Stimulated activated CD4-positive, alpha-beta T cell treated with anti-CD3 and anti-CD28 coated beads, Interleukin-1b, Interleukin-23, amount 100 ng/mL, for 24 hours (primary cell): ENCODE measurements at places on chromosomes 6 and 20.

GRCh38 chr6:18390476-18390875 lies 3.3 kb downstream of the RNF144B start:
- no peak for DNase-seq

- no peak for DNase-seq
These were observed 34.9 kb downstream of the ANGPT4 start for GRCh38 chr20:881051-881782.

DNA sequence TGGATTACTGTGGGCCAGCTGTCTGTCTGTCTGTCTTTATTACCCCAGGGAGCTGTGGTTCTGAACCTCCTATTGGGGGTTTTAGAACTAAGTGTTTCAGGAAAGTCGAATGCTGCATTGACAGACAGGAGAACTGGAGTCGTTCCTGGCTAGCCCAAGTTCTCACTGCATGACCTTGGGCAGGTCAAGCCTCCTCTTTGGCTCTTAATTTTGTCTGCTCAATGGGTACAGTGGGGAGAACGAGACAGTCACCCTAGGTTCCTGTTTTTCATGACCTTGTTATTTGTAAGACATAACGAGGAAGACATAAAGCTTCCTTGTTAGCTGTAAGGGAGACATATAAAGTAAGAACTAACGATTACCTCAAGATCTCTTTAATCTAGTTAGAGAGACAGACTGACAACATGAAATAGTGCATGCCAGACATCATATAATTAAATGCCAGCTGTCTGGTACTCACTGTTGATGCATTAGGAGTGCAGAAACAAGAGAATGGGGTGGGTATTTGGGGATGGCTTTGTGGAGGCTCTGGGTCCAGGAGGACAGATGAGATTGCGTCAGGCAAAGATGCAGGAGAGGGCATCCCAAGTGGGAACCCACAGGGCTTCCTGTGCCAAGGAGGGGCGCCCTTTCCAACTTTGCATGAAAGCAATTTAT lies 3.7 kb upstream of the CCDC167 start:
- DNase-seq, result no peak

GRCh38 chr6:158219228-158219627 lies 51.1 kb downstream of the GTF2H5 start:
- DNase-seq, result no peak

DNA sequence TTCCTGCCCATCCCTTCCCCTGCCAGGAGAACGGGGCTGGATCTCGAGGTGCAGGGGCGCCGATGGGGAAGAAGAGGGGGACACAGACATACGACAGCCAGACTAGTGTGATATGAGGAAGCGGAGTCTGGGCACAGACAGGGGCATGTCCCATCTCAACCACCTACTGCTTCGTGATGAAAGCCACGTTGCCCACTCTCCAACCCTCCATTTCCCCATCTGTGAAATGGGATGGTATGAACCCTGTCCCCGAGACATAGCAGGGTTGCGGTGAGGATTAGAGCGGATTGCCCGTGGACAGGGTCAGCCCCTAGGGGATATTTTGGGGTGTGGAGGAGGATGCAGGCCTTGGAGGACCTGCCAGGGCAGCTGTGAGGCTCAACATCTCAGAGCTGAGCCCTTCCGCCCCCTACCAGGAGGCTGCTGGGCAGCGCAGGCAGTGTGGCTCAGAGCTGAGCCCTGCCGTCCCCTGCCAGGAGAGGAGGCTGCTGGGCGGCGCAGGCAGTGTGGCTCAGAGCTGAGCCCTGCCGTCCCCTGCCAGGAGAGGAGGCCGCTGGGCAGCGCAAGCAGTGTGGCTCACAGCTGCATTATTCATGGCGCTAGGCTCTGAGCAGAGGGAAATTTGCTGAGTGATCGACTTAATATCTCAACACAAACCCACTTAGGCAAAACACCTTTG lies 71.7 kb downstream of the GRM4 start:
- no peak for DNase-seq

GRCh38 chr6:134691180-134691579 lies 258.7 kb downstream of the ALDH8A1 start:
- DNase-seq, result no peak

DNA sequence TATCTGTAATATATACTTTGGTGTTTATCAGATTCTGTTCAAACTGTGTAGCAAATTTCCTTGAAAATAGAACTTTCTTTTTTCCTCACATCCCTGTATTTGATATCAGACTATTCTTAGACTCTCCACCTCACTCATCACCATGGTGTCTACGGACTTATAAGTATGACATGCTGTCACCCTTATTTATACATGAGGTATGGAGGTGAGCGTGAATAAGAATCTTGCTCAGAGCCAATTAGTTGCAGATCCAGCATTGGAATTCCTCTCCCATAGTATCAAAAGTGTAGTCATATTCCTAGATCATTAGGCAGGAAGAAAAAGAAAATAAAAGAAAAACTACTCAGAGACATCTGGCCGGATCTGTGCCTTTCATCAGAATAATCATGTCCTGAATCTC lies 43.0 kb downstream of the TPD52L1 start:
- no peak for DNase-seq
